Naive B cell (primary cell): ENCODE measurements at places on chromosomes 2 and 18.
A peak's percentile ranks its signal among the peaks of the same experiment; 100 is the strongest.

DNA sequence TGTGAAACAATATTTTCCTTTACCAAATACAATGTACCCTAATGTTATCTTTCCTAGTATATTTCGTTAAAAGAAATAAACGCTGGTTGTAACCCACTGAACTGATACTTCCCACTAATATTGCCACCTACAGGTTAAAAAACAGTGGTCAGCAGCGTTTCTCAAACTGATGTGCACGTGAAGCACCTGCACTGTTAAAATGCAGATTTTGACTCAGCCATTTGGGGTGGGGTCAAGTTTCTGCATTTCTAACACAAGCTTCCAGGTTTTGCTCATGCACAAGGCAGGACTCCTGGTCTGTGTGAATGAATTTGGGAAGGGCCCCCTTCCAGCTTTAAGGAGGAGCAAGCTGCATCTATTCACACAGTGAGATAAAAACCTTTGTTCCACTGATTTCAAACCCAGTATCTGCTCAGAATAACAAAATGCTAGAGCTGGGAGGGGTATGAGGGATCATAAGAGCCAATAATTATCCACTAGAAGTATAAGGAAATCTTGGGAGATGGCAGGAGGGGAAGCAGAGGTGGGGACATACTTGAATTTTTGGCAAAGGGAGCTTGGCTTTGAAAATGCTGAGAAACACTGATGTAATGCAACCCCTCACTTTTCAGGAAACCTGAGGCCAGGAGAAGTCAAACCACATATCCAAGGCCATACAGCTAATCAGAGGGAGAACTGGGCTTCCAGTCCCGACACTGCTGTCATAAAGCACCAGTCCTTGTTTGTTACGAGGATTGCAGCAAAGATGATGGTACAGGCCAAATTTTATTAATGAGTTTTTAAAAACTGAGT, 116.2 kb downstream of the RBMS1 start:
- DNase-seq: no peak

- DNase-seq: no peak
Measured at GRCh38 chr2:234989183-234989701, 37.4 kb downstream of the SH3BP4 start.

DNA sequence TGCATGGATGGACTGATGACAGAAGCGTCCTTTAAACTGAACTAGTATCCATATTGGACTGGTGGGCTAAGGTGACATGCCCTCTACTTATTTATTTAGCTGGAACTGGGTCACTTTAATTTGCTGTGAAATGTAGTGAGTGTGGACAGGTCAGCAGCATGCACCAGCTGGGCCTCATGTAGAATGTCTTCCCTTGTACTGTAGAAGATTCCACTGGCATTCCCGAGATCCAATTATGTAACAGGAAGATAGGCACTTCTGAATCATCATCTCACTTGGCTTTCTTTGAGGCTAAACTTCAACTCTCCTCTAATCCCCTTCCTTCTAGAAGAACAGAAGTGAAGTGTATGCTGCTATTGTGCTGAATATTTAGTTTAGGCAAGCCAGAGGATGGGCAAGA, 296.2 kb downstream of the SLC8A1 start:
- no peak for DNase-seq

- no peak for DNase-seq
Measured at GRCh38 chr18:24986666-24987302, 365.2 kb downstream of the ZNF521 start.

DNA sequence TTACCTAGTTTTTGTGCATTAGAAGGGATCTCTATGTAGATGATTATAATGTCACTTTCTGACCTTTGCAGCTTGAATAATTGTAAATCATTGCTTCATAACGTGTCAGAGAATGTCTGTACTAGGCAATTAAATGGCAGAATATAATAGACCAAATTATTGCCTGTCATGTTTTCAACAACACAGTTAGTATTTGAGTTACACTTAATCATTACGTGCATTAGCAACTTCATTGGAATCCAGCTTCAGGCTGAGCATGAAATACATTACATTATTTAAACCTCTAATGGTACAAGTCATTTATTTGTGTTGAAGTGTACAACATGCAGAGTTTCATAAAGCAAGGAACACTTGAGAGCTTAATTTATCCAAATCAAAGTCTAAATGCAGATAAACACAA, 48.0 kb downstream of the ZNF407 start:
- DNase-seq: no peak

DNA sequence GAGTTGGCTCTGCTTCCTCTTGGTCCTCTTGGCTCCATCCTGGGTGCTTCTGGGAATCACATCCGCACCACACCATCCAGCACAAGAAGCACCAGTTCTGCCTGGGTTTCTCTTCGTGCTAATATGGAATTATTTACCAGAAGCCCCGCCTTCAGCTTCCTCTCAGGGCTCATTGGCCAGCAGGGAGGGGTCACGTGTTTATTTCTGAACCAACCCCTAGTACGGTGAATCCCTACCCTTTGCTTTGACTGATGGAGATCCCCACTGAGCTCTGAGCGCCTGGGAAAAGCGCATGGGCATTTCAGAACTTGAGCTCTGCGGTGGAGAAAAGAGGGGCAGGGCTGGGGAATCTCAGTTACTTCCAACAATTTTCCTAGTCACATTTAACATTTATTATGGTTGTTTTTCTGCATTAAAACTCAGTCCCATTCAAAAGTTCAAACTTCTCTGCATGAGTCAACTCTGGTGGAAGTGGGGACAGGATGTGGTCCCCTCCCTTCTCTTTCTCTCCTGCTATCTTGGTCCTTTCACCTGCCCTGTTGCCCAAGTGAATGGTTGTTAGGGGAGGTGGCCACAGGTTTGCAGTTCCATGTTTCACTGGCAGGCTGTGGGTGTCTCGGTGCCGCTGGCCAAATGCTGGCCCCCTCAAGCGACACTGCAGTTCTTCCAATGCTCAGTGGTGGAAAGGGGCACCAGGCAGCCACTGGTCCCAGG, 76.4 kb upstream of the TTC39C start:
- DNase-seq: no peak

DNA sequence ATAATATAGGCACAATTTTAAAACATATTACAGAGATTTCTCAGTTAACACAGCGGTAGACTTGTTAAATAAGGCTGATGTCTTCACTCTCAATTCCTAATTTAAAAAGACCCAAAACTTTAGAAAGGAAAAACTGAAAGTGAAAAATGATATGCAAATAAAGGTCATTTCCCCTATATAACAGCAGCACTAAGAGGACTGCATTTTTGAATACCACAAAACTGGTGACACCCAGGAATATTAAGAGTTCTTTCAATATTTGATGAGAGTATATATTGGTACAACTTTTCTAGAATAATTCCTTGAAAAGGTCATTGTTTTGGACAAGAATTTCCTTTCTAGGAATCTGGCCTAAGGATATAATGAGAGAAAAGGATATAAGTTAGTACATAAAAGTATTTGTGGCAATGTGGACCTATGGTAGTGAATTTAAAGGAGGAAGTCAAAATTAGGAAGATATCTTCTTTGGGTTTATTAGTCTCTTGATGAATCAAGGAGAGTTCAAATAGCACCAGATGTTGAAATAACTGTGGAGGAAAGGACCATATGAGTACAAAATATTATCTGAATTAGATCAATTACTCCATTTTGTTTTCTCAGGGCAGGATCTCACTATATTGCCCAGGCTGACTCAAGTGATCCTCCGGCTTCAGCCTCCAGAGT, 70.3 kb downstream of the TMEM237 start:
- peak; percentile 54 for DNase-seq
